ENCODE measurements at places on chromosomes 7 and 10.

GRCh38 chr10:25522946-25523608 is 348.3 kb downstream of the GPR158 start:
- no peak for DNase-seq

DNA sequence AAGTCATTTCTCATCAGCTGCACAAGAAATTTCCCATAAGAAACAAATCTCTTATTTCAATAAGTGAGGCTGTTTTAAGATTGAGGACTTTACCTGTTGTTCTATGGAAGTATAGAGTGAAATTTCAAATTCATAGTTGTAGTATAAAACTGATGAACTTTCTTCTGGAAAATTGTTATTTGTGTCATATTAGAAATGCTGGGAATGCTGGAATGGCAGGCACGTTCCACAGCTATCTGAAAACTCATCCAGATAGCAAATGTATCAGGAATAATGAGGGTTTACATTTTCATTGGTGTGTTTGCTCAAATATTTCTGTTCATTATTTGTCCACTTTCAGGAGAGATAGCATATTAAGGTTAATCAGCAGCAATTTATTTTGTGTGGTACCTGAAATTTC is 40.8 kb downstream of the CPED1 start:
- DNase-seq = no peak

DNA sequence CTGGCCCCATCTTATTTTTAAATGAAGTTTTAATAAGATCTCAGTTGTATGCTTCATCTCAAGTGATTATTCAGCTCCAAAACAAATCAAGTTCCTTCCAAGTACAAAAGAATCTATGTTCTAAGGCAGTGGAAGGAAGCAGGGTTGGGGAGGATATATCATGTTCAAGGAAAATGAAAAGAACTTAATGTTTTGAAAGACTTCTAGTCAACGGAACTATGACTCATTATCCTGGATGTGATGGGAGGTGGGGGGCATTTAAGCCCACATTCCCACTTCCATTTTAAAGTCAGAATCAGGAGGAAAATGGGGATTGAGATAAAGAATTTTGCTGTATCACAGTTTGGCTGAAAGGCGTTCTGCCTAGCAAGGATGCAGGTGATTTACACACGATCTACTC is 59.4 kb downstream of the FANK1 start:
- no peak for DNase-seq

GRCh38 chr7:27203964-27204594 is 4.2 kb upstream of the HOXA13 start:
- no peak for DNase-seq

- no peak for DNase-seq
Observed at GRCh38 chr7:124679586-124680225, 85.9 kb downstream of the GPR37 start.

DNA sequence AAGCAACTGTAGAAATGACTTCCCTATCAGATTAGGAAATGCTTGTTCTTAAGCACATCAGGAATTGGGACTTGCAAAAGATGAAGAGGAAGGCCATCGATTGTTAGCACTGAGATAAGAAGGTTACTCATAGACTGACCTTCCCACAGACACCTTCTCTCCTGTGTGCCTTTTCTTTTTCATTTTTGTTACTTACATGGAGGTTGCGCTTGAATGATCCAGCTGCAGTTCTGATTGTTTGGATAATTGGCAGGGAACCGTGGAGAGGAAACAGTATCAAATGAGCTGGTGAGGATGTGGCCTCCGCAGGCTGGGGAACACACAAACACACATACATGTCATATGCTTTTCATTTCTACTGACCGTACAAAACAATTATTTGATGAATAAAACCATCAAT is 134.9 kb upstream of the RSU1 start:
- no peak for DNase-seq

GRCh38 chr10:110802551-110803238 is 69.0 kb upstream of the PDCD4 start:
- no peak for DNase-seq

GRCh38 chr7:105876964-105877601 is 684 bp upstream of the ATXN7L1 start:
- peak; percentile 18 for DNase-seq

DNA sequence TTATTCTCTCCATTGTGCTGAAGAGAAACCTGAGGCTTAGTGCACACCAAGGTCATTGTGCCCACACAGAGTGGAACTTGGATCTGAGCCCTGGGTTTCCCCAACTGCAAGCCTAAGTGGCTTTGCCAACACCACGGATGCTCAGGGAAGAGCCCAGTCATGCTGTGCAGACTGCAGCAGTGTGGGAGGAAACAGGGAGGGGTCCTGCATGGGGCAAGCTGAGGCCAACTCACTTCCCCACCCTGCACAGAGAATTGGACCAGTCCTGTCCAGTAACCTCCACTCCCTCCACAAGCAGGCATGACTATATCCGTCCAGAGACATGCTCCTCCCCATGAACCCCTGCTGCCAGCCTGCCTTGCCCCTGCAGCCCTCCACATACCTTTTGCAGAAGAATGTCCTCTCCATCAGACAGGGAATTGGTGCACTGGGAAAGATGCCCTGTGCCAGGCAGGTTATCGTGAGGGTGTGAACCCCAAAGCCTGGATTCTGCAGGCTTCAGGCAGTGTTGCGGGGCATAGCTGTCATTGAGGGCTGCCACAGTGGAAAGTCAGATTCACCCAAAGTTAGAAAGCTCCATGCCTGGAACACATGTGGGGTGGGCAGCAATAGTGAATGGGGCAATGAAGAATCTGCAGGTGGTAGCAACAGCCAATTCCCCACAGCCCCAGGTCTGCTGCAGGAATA is 44.9 kb downstream of the DRGX start:
- no peak for DNase-seq

GRCh38 chr7:111855842-111856227 is 293.5 kb upstream of the IMMP2L start:
- no peak for DNase-seq

GRCh38 chr7:81285142-81285871 is 366.5 kb upstream of the SEMA3C start:
- DNase-seq = no peak

GRCh38 chr7:13992596-13992964 is 3.1 kb upstream of the ETV1 start:
- DNase-seq = no peak

GRCh38 chr10:22629126-22629525 is 85.3 kb downstream of the PIP4K2A start:
- DNase-seq = no peak

DNA sequence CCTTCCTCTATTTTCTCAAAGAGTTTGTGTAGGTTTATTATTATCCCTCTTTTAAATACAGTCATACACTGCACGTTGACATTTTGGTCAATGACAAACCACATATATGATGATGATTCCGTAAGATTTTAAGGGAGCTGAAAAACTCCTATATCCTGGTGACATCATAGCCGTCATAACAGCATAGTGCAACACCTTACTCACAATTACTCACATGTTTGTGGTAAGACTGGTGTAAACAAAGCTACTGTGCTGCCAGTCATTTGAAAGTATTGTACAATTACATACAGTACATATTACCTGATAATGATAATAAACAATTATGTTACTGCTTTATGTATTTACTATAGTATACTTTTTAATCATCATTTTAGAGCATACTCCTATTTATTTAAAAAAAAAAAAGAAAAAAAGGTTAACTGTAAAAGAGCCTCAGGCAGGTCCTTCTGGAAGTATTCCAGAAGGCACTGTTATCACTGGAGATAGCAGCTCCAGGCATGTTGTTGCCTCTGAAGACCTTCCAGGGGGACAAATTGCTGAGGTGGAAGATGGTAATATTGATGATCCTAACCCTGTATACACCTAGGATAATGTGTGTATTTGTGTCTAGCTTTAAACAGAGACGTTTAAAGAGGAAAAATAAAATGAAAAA is 123.3 kb upstream of the CDK1 start:
- no peak for DNase-seq

- no peak for DNase-seq
Observed at GRCh38 chr10:71396711-71397295, at the start of gene CDH23. Gene CDH23, plus strand, starts transcription at chr10:71396920. Its CDS starts 42,912 bp downstream, at chr10:71439832.

DNA sequence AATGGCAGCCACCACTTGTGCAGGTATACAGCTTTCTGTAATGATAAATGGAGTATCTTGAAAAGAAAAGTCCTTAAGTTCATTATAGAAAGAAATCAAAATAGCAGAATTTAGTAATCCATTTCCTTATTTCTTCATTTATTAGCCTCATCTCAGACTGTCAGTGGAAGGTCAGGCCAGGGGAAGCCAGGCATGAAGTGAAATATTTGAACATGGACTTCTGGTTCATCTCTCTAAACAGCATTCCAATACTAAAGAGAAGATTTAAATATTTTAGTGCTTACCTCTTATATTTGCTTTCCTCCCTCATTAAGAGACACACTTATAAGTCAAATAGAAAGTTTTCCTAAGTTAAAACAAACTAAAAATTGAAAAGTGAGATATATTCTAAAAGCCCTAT is 26.8 kb downstream of the TRDMT1 start:
- no peak for DNase-seq

GRCh38 chr10:78828647-78829539 is 239.9 kb upstream of the ZMIZ1 start:
- DNase-seq = no peak

DNA sequence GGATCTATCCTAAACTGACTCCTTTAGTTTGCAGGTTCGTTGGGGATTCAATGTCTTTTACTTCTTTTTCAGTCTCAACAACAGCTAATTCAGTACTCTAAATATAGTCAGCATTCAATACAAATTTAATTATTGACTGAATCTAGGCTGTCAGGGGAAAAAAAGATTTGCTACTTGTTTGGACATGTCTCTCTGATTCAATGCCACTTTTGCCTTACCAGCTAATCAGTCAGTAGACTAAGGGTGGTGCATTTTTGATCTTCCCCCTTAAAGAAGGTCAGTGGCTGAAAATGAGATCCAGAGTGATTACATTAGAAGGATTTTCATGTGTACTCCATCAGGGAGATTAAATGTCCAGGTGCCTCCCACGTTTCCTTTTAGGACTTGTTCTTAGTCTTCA is 145.1 kb downstream of the C1GALT1 start:
- no peak for DNase-seq

DNA sequence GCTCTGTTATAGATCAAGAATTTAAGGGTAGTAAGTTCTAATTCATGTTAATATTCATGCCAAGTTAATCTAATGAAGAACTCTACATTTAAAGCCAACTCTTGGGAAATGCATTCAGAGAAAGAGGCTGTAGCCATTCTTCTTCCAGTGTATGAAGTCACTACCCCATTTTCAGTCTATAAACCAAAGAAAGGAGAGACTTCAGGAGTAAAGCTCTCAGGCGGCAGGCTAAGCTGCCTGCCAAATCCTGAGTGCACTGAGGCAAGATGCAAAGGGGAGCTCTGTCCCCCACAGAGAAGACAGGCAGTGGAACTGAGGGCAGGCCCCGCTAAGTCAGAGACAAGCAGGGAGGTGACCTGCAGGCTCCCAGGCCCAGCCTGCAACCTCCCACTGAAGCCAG is 41.5 kb downstream of the SLIT1 start:
- no peak for DNase-seq

DNA sequence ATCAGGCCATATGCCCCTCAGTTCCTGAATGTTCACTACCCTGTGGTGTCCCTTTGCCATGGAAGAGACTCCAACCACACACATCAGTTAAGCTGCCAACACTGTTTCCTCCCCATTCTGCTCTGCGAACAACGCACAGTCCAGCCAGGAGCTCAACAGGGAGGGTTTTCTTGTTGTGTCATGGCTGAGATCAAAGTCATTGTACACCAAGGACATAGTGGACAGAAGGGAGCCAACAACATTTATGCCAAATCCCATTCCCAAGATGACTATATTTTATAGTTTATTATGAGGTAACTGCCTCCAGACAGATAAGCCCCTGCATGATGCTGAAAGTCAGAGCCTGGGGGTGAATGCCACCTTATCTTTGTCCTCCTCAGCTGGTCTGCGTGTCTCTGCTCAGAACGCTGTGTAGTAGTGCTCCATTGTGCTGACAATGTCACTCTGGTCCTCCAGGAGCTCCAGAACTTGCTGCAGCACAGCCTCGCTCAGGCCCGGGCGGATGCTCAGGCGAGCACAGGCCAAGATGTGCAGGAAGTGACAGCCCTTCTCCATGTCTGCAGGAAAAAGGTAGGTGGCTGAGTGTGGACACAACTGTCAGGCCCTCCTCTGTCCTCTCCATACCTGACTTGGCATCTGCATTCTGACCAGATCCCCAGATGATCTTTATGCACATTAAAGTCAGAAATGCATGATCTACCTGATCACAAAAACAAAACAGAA is 27.1 kb upstream of the SH3PXD2A start:
- no peak for DNase-seq

DNA sequence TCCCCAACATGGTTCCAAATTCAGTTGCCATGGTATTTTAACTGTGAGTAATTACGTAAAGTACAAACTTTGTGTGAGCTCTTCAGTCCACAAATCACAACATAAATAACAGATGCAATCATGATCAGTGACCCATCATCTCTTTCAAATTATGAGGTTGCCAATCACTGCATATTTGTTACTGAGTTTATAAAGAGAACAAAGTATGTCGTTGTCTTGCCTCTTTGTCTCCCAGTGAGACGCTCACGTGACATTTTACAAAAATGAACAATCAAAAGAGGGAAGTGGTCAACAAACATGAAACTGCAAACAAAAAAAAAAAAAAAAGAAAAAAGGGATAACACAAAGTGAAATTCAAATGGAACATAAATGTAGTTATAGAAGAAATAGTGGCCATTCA is 122.7 kb upstream of the PDSS1 start:
- no peak for DNase-seq

DNA sequence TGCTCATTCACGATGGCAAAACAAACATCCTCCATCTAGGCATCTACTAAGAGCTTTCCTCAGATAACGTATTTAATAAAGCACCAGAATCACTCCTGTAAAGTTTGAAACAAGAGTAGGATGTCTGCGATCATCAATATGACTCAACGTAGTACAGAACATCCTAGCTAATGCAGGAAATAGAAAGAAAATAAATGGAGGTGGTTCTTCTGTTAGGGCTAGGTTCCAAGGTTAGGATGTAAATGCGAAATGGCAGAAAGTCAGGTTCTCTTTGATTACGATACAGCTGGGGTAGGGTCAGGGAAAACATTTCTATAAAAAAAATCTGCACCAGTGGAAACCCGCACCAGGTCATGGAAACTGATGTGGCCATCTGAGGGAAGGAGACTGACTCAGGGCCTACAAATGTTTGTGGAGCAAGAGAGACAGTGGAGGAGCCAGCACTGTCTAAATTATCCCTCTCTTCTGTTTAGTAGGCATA is 29.1 kb downstream of the CCDC6 start:
- no peak for DNase-seq

DNA sequence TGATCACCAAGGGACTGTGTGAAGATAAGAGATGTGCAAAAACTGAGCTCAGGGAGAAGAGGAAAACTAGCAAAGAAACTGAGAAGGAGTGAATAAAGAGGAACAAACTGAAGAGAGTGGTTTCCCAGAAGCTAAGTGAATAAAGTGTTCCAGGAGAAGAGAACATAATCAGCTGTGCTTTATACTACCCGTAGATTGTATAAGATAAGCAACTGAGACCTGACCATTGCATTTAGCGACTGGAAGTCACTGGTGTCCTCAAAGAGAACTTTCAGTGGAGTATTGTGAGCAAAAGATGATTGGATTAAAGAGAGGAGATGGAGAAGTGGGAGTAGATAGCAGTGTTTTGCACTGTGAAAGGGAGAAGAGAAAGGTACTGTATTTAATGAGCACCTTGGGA is 14.6 kb downstream of the PHTF2 start:
- no peak for DNase-seq
